ENCODE measurements at places on chromosomes 3 and 15. TPM values are rescaled to one million over a fixed set of nuclear protein-coding genes. Genes with fewer than 3 reads are reported as not detected.

Gene FANCD2OS
- total RNA-seq, result not detected

Gene SNTN
- total RNA-seq, result not detected

Gene DUOXA2
- total RNA-seq, result not detected

Gene PLS1
- 9.7 TPM for total RNA-seq

Gene SRGAP3
- 0.92 TPM for total RNA-seq

Gene SLC28A2
- not detected for total RNA-seq

Gene EPB42
- not detected for total RNA-seq

Gene PRSS50
- not detected for total RNA-seq
